Stimulated activated CD8-positive, alpha-beta memory T cell treated with anti-CD3 and anti-CD28 coated beads, Interleukin-2, amount 100 ng/mL, for 48 hours (primary cell): ENCODE measurements at places on chromosomes 4 and X.

DNA sequence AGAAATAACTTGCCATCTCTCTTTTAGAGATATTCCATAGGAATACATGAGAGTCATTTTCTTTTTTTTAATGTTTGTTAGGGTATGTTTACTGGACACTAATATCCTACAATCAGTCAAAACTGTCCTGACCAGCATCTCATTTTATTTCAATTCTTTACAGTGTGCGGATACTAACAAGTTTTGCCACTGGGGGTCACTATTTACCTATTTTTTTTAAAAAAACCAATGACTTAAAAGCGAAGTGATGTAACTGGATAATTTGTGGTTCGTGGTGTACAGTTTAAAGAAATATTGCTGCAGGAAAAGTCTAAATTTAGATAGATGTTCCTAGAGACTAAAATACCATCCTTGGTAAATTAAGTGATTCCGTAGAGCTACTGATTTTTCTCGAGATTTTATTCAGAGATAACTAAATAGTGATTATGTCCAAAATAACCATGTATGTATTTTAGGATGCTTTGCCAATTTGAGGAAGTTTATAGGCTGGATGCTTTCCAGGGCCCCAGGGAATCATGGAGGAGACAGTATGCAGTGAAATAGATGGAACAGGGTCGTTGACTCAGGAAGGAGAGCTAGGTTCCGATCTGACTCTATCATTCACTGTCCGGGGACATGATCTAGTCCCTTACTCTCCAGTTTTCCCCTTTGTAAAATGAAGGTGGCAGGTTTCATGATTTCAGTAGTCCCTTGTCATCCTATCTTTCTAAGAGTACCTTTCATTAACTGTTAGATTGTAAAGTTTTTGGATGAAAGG, 34.0 kb upstream of the GNPDA2 start:
- DNase-seq = no peak

DNA sequence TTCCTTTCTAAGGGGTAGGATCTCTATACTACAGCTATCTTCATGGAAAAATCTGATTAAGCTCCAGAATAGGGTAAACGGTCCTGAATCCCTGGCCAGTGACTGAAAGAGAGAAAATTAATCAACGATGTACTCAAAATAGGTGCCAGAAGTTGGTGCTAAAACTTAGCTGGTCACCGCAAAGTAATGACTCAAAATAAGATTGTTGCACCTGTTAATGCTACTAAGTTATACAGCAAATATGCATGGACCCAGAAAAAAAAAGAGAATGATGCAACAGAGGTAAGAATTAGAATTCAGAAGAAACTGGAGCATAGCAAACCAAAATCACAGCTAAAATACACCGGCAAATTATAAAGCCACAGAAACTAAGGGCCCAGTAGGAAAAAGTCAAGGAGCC, 239.7 kb upstream of the FAM241A start:
- no peak for DNase-seq

GRCh38 chrX:19740744-19741143, 146.7 kb downstream of the SH3KBP1 start:
- DNase-seq = no peak

DNA sequence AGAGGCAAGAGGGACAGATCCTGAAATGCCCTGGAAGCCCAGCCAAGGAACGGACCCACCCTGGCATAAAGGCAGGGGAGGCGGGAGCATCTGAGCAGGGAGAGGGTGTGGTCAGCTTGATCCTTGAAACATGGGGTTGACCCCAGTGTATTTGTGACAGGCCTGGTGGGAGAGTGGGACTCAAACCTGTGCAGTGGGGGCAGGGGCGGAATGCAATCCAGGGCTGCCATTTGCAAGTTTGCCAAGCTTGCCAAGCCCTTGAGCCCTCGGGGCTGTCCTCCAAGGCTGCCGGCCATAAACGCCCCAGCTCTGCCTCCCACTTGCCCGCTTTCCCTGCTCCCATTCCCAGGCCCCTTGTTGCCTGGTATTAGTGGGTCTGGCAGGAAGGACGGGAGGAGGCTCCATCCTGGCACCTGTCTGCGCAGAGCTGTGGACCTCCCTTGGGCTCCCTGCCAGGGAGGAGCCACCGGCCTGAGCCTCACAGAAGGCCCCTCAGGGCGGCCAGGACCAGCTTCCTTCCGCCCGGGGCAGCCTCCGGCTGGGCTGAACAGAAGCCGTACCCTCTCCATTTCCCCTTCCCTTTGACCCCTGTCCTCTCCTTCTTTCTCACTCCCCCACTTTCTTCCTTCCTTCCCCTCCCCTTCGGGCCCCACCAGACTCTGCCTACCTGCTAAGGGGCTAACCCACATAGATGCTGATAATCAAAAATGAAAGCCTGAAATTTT, 661 bp downstream of the S100P start:
- DNase-seq = no peak

GRCh38 chr4:7004331-7004730, 38.8 kb upstream of the TADA2B start:
- DNase-seq = no peak

DNA sequence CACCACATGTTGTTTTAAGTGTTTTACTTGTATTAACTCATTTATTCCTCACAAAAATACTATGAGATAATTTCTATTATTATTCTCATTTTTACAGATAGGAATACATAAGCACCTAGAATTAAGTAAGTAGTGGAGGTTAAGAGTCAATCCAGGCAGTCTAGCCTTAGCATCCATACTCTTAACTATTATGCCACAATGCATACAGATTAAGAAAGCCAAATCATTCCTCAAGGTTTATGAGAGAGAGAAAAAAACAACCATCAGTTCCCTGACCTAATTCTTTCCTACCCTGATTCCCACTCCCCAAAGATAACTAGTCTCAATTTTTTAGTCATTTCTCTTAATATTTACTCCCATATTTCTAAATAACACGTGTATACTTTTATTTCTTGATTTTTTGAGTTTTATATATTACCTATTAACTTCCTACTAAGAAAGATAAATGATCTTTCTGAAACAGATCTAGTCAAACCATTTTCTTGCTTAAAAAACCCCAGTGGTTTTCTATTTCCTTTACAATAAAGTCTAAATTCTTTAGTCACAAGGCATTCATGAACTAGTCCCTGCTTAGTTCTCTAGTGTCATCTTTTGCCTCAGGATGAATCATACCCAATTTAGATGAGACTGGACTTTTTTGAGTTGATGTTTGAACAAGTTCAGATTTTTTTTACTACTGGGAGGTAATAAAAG, 16.0 kb downstream of the UBA6 start:
- DNase-seq = no peak

DNA sequence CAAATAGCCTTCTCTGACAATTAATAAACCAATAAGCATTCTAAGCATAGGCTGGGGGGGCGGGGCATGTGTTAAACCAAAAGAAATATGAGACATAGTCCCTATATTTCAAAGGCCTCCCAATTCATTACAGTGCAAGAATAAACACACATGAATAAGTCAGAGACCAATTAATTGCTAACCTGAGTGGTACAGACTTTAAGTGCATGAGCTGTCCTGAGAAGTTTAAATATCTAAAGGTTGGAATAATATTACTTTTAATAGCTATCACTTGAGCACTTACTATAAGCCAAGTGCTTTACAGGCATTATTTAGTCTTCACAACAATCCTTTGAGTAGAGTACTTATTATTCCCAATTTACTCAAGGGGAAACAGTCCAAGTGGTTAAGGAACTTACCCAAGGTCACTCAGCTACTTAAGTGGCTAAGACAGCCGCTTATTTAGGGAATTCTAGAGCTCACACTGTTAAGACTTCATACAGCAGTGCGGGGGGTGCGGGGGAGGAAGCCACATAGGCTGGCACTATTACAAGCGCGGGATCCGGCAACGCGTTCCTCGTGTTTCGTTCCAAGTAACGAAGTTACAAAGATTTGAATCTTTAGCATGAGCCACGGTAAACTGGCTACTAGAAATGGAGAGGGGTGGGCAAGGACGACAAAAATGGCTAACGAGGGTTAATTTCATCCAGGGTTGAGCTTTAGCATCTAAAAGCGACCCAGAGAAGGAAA, 1.4 kb downstream of the THOC2 start:
- no peak for DNase-seq

DNA sequence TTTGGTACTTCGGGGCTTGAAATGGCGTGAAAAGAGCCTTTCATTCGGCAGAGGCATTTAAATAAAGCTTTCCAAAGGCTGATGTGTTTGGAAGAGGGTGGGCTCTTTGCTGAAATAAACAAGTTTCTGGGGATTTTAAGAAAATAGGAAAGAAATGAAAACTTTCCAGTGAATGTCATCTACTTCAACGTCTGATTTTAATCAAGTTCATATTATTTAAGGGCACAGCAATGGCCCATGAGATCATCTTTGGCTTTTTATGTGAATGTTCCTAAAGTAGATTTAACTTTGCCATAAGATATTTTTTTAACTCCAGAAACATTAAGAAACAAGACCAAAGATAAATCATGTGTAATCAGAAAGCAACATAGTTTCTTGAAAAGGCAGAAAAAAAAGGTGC, 69.8 kb upstream of the TTC29 start:
- DNase-seq = no peak

GRCh38 chr4:176222149-176222548, 26.8 kb upstream of the SPATA4 start:
- no peak for DNase-seq
